ENCODE measurements at places on chromosomes 12 and 14.

- DNase-seq, result no peak
- no peaks in the 10 kb centered on the region for H3K27me3 ChIP-seq
- no peaks in the 10 kb centered on the region for H3K4me1 ChIP-seq
- H3K36me3 ChIP-seq, result no peaks in the 10 kb centered on the region
These were observed 24.4 kb upstream of the MGST1 start for GRCh38 chr12:16323010-16323409.

GRCh38 chr14:95679148-95679815, 6.9 kb upstream of the TCL1B start:
- H3K27ac ChIP-seq, result no peak overlapping the region
- H3K27me3 ChIP-seq, result peaks cover 6% of the 10 kb centered on the region
- no peaks in the 10 kb centered on the region for H3K36me3 ChIP-seq
- DNase-seq, result no peak
- no peaks in the 10 kb centered on the region for H3K4me1 ChIP-seq

DNA sequence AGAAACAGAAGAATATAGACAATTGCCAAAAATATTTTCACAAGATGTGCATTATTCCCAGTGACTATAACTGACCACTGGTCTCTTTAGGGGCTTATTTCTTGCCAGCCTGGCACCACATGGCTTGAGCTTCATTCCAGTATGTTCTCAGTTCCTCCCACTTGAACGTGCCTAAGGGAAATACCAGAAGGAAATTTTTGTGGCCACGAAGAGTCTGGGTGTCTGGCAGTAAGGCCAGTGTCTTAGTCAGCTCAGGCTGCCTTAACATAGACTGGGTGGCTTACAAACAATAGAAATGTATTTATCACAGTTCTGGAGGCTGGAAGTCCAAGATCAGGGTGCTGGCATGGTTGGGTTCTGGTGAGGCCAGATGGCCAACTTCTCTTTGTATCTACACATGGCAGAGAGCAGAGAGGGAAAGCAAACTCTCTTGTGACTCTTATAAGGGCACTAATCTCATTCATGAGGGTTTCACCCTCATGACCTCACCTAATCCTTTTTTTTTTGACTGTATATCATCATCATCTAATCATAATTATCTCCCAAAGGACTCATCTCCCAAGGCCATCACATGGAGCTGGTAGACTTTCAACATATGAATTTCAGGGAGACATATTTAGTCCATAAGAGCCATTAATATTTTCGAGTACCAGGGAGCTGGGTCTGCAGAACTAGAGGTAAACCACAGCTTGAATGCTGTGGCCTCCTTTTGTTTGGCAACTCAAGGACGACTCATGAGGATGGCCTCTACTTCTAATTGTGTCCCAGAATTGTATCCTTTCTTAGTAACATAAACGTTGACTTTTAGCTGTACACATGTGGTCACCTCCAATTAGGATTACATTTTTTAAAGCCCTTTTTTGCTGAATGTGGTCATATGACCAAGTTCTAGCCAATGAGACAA, 5.1 kb upstream of the SMOC1 start:
- no peaks in the 10 kb centered on the region for H3K36me3 ChIP-seq
- no peaks in the 10 kb centered on the region for H3K27me3 ChIP-seq
- DNase-seq, result no peak
- no peak overlapping the region for H3K27ac ChIP-seq
- H3K4me3 ChIP-seq, result no peak overlapping the region

GRCh38 chr12:96041181-96041580, 5.8 kb upstream of the LTA4H start:
- H3K36me3 ChIP-seq, result no peaks in the 10 kb centered on the region
- DNase-seq, result no peak
- peaks cover 20% of the 10 kb centered on the region for H3K4me1 ChIP-seq
- no peak overlapping the region for H3K4me3 ChIP-seq

DNA sequence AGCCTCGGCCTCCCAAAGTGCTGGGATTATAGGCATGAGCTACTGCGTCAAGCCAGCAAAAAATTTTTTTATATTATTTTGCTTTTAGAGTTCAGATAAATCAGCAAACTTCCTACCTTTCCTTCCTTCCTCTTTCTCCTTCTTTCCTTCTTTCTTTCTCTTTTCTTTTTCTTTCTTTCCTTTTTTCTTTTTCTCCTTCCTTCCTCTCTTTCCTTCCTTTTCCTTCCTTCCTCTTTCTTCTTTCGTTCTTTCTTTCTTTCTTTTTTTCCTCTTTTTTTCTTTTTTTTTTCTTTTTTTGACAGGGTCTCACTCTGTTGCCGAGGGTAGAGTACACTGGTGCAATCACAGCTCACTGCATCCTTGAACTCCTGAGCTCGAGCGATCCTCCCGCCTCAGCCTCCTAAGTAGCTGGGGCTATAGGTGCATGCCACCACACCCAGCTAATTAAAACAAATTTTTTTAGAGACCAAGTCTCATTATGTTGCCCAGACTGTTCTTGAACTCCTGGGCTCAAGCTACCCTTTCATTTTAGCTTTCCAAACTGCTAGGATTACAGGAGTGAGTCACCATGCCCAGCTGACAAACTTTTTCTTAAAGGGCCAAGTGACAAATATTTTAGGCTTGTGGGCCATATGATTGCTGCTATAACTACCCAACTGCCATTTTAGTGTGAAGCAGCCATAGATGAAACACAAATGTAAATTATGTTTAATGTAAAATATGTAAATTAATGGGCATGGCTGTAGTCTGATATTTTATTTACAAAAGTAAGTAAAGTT, 7.1 kb upstream of the WASHC4 start:
- H3K36me3 ChIP-seq, result no peaks in the 10 kb centered on the region
- DNase-seq, result no peak
- no peak overlapping the region for H3K4me3 ChIP-seq
- H3K4me1 ChIP-seq, result peaks cover 10% of the 10 kb centered on the region
- H3K27me3 ChIP-seq, result no peaks in the 10 kb centered on the region
- no peak overlapping the region for H3K27ac ChIP-seq

DNA sequence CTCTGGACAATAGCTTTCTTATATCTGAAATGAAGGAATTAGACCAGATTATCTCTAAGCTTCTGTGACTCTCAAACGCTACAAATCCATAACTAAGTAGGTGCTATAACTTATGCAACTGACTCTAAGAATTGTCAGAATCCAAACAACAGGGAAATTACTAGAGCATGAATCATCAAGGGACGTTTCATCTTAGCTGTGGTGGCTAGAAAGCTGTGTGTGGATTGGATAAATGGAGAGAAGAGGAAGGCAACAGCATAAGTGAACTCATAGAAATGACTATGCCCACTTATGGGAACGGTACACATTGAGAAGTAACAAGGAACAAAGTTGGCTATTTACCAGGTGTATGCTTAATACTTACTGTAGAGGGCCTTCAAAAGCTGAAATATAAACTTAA, 96.0 kb upstream of the NEDD1 start:
- DNase-seq, result no peak
- no peak overlapping the region for H3K4me3 ChIP-seq
- no peaks in the 10 kb centered on the region for H3K27me3 ChIP-seq
- no peaks in the 10 kb centered on the region for H3K4me1 ChIP-seq
- H3K36me3 ChIP-seq, result no peaks in the 10 kb centered on the region

GRCh38 chr14:21526672-21527317, 649 bp upstream of the SALL2 start:
- H3K4me3 ChIP-seq, result peak overlapping the region; percentile 89
- no peaks in the 10 kb centered on the region for H3K36me3 ChIP-seq
- peaks cover 22% of the 10 kb centered on the region for H3K4me1 ChIP-seq
- peaks cover 1% of the 10 kb centered on the region for H3K27me3 ChIP-seq
- H3K27ac ChIP-seq, result no peak overlapping the region
